ENCODE measurements at places on chromosomes 3 and 15.

GRCh38 chr3:34361921-34362320 lies 563.5 kb downstream of the PDCD6IP start:
- DNase-seq = no peak

- DNase-seq = no peak
Observed at GRCh38 chr15:52031556-52031955, 12.5 kb downstream of the MAPK6 start.

DNA sequence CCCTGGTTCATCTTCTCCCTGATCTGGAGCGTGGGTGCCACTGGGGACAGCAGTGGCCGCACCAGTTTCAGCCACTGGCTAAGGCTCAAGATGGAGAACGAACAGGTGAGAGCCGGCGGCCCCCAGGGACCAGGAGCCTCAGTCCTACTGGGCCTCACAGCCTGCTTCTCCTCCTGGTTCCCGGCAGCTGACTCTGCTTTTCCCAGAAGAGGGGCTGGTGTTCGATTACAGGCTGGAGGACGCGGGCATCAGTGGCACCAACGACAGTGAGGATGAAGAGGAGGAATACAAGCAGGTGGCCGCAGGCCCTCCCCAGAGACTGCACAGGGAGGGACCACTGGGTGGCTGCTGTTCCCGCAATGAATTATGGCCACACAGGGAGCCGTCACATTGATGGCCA lies 54.4 kb downstream of the DNAH1 start:
- DNase-seq = no peak

DNA sequence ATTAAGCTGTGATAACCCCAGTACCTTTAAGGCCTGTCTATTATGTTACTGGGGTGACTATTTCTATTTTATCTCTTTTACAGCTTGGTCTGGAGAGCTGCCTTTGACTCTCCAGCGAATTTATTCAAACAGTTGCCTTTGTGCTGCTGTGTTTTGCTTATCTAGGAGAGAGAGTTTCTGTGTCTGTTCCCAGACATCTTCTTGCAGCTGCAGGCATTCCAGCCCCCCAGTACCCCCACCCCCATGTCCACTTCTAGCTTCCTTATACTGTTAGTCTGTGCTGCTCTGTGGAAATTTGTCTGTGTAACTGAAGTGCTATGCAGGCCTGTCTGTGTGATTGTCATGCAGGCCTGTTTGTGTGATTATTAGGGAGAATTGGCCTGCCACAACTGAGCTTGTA lies 713.7 kb upstream of the SEMA6D start:
- no peak for DNase-seq

- no peak for DNase-seq
Observed at GRCh38 chr15:69194025-69194827, 33.8 kb downstream of the GLCE start.

DNA sequence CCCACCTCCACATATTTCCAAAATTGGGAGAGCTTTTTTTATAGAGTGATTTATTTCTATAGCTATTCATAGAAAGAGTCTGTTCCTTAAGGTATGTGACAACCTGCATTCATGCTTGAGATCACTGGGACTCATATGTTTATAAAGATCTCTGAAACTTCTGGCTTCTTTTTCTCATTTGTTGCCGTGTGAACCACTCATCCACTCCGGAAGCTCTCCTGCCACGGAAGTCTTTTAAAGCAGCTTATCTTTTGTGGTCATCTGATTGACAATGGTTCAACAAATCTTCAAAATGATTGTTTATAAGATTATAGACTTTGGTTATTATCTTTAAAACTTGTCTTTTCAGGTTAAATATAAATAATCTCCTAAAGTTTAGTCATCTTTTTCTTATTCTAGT lies 260.5 kb downstream of the C3orf38 start:
- DNase-seq = no peak

DNA sequence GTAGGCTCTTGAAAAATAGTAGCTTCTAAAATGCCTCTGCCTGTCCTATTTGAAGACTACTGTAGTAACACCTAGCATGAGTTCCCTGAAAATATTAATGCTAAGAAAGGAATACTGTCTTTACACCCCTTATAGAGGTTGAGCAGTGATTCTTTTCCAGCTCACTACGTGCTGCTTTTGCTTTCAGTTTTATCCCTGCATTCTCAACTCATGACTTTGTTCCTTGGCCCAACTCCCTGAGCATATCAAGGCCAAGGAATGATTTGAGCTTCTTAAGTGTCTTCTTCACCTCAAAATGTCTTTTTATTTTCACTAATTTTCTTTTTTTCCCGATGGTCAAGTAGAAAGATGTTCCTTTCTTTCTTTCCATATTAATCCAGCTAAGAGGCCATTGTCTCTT lies 16.5 kb upstream of the P2RY13 start:
- no peak for DNase-seq

- DNase-seq = no peak
Observed at GRCh38 chr3:57659806-57660439, 33.0 kb downstream of the DENND6A start.

- DNase-seq = no peak
Observed at GRCh38 chr3:5058471-5058951, 63.6 kb upstream of the ARL8B start.

DNA sequence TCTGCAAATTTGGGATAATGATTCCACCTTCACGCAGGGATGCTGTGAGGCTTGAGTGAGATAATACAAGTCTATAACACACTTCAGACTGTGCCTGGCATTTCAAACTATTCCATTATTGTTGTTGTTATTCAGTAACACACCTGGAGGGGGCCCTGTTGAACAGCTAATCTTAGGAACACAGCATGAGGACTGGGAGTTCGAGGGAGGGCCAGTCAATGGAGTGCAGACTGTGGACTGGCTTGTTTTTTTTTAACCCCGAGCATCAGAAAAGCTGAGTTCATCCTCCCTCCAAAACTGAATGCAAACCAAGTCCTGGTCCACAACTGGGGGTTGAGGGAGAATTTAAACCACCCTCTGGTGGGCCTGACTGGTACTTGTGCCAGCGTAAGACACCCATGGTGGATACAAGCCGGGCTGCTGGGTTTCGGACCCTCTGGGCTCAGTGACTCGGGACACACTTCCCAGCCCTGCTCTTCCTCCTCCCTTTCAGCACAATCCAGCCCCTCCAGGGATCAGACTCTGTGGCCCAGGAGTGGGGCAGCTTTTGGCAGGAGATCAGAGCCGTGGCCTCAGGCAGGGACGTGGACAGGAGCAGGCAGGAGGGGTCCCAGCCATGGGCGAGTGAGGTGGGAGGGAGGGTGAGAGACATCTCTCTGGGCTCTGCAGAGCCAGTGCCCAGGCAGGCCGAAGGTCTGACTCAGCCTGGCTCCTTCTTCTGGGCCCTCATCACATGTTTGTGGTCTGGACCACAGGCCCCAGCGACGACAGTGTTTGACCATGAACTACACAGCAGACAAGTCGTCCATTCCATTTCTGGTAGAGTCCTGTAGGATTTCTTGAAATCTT lies 36.3 kb upstream of the MEX3B start:
- no peak for DNase-seq

GRCh38 chr3:184636741-184637316 lies 75.0 kb downstream of the MAGEF1 start:
- no peak for DNase-seq

GRCh38 chr3:14130230-14130629 lies 5.4 kb downstream of the TMEM43 start:
- no peak for DNase-seq

DNA sequence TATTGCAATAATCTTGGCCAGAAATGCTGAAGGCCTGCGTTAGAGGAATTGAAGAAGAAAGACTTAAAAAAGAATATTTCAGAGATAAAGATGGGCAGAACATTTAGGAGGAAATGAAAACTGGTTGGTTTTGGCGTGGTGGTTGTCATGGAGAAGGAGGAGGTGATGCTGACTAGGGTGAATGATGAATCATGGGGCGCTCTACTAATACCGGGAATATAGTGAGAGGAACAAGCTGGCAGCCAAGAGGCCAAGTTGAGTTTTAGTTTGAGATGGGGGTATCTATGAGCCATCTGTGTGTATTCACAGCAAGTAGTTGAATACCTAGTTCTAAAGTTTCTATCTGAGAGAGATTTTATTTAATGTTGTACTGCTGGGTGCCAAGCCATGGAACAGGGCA lies 6.8 kb upstream of the GAP43 start:
- no peak for DNase-seq

- peak; percentile 62 for DNase-seq
Observed at GRCh38 chr15:50685976-50686468, 575 bp downstream of the TRPM7 start.

DNA sequence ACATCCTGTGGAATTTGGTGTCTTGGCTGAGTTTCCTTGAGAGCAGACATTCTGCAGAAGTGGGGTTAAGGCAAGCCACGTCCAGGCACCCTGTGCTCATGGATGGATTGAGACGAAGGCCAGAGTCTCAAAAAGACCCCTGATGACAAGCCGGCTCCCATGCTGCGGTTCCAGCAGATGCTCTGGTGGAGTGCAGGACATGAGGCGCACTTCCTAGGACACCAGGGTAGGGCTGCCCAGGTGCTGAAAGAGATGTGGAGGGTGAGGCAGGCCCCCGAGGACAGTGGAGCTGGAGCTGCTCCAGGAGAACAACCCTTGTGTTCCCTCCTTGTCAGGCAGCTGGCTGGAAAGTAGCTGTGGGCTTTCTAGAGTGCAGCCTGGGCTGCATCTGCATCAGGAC lies 81.0 kb downstream of the ASB7 start:
- no peak for DNase-seq

- DNase-seq = no peak
Observed at GRCh38 chr3:165641569-165642310, 195.5 kb downstream of the BCHE start.

- no peak for DNase-seq
Observed at GRCh38 chr15:50224606-50225005, 40.9 kb downstream of the HDC start.

DNA sequence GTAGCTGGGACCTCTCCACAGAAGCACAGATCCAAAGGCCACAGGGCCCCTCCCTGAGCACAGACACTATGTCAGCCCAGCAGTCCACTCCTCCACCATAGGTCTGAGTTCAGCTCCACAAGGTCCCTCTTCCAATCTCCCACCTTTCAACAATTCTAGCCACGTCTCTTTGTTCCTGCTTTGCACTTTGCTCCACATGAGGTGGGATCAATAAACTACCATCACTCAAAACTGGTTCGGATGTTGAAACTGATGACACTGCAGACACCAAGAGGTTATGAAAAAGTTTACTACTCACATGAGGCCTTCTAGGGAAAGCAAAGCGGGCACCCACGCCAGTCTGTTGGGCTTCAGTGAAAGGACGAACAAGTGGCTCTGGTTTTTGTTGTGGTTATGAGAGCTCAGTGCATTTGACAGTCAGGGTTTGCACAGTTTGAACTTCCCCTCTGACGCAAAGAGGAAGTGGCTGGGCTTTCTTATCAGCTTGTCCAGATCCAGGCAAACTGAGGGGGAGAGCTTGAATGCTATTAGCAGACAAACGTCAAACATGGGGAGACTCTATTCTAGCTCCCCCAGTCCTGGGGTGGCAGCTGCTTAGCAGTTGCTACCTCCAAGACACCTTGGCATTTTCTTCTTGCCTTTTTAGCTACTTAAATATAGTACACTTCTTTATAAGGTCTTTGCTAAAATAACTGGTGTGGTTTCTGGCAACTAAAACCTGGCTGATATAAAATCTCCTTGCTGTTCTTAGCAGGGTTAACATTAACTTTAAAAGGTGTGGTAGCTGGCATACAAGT lies 37.8 kb downstream of the ZNF445 start:
- DNase-seq = peak; percentile 72

- no peak for DNase-seq
Observed at GRCh38 chr3:39448506-39449233, 18.8 kb upstream of the MOBP start.

DNA sequence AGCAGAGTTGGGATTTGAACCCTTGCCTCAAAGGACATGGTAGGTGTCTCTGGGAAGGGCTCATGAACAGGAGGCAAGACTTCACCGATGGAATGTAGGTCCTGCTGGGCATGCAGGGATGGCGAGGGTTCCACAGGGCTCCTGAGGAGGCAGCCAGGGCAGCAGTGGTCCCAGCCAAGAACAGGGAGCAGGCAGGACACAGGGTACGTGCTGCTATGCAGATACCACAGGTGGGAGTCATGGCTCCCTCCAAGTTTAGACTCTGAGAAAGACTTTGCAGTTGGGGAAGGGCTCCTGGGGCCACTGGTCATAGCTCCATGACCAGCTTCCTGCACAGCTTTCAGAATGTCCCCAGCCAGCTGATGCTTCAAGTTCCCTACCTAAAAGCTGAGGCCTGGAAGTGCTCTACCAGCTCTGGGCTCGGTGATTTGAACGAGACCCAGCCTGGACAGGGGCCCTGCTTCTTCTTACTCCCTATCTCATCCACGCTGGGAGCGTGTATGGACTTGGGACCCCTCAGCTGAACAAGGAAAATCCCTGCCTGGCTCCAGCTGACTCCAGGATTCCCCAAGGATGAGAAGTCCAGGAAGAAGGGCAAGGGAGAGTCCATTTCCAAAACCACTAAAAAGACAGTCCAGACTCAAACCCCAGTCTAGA lies 747 bp downstream of the MYL3 start:
- DNase-seq = no peak

- DNase-seq = no peak
Observed at GRCh38 chr15:78407608-78408354, 30.2 kb upstream of the IREB2 start.

GRCh38 chr3:66121318-66121717 lies 82.6 kb upstream of the MAGI1 start:
- no peak for DNase-seq

DNA sequence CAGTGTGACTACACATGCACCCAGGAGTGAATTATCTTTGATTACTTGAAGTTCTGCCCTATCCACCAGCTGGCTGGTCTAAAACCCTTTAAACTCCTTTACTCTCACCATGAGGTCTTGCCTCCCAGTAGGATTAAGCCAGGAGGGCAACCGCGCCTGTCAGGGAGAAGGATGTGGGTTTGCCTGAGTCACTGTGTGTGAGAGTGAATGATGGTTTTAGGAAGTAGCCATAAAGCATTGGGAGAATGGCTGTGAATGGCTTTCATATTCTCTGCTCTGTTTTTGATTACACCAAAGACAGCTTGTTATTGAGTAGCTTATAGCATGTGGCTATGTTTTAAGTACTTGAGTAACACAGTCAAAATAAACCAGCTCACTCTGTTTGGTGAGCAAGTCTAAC lies 637.7 kb upstream of the TBL1XR1 start:
- no peak for DNase-seq

DNA sequence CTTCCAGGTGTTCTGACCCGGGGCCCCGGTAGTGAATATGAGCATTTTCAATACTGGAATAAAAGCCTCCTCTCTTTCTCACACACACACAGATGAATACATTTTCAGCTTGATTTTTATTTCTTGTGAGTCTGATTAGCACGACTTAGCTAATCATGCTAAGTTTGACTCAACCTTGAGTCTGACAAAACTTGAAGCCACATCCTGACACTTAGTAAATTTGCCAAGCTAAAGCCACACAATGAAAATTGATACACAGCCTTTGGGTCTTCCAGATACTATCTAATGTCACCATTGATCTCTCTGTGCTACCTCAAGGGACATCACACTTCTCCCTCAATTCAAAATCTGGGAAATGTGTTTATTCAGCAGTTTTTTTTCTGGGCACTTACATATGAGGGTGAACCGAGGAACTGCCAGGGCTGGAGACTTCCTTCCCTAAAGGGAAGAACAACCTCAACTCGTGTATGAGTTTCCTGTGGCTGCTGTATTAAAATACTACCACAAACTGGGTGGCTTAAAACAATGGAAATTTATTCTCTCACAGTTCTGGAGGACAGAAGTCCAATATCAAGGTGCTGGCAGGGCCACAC lies 18.6 kb downstream of the TMEM266 start:
- no peak for DNase-seq

GRCh38 chr3:46094506-46094905 lies 67.2 kb upstream of the XCR1 start:
- no peak for DNase-seq

- DNase-seq = no peak
Observed at GRCh38 chr15:43511012-43511885, 6.2 kb upstream of the MAP1A start.
